Left kidney (tissue), 8 donors: ENCODE measurements at places on chromosomes 3 and 15. TPM values are rescaled to one million over a fixed set of nuclear protein-coding genes. Genes with fewer than 3 reads are reported as not detected.

GRCh38 chr15:34708422-34708821 is 46.4 kb downstream of the GJD2 start:
- DNase-seq, result no peak

The CPNE9 gene
- not detected for polyA plus RNA-seq

DNA sequence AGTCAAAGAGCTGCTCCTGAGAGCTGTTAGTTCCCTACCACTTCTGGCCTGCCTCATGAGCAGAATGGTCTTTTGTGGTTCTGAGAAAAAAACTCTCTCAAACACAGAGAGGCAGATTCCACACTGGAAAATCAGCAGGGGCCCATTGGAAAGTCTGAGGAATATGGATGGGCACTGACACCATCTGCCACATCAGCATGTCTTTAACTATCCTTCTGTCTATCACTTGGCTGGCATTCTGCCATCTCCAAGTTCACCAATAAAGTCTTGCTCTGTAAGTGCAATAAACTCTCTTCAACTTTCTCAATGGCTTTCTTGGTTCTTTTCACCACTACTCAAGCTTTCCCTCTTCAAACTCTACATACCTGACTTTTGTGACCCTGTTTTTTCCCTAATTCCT is 101.3 kb upstream of the GALNT15 start:
- DNase-seq, result no peak

DNA sequence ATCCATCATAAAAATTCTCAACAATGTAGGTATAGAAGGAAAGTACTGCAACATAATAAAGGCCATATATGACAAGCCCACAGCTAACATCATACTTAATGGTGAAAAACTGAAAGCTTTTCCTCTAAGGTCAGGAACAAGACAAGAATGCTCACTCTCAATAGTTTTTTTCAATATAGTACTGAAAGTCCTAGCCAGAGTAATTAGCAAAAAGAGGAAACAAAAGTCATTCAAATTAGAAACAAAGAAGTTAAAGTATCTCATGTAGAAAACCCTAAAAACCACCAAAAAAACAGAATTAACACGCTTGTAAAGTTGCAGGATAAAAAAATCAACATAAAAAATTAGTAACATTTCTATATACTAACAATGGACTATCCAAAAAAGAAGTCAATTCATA is 61.8 kb downstream of the MYH15 start:
- DNase-seq, result no peak

DNA sequence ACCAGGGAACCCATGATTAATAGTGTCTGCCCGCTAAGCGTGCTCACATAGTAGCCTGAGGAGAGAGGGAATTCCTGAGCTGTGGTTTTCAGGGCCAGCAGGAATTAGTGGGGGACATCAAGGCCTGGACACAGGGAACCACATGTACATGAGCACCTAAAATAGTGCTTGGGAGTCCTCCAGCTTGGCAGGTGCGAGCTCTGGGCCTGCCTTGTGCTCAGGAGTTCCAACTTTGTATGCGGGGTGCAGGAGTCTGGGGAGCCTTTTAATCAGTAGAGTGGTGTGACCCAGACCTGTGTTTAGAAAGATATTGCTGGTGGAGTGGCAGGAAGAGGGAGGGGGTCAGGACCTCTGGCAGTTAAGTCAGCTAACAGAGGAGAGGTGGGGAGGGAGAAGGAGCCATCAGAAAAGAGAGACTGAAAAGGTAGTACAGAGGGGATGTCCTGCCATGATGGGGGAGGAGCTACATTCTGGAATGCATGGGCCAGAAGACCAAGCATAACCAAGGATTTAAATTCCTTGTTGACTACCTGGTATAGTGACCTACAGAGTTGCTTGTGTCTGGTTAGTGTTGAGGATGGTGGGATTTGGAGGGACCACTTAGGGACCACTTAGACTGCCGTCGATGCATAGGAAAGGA is 1.9 kb downstream of the DAG1 start:
- DNase-seq, result no peak

DNA sequence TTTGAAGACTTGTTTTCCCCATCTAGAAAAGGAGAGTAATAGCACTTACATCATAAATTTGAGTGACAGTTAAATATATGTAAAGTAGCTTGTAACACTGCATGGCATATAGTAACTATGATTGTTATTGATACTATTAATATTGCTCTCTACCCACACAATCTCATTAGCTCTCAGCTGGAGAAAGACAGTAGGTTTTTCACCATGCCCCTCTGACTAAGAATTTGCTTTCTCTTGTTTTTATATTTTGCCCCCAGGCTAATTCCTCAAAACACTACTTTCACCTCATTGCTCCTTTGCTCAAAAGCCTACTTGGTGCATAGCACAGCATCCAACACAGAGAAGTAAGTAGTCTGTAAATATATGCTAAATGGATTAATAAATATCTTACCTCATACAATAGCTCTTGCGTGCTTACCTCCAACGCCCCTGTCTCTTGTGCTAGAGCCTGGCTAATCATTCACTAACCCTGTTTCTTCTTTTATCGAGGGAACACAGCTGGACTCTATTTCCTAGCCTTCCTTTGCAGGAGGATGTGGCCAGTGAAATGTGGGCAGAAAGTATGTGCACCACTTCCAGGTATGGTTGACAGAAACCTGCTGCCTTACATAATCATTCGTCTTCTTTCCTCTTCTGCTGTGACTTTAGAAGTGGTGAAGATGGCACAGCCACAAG is 190.0 kb downstream of the PLCH1 start:
- DNase-seq, result no peak

DNA sequence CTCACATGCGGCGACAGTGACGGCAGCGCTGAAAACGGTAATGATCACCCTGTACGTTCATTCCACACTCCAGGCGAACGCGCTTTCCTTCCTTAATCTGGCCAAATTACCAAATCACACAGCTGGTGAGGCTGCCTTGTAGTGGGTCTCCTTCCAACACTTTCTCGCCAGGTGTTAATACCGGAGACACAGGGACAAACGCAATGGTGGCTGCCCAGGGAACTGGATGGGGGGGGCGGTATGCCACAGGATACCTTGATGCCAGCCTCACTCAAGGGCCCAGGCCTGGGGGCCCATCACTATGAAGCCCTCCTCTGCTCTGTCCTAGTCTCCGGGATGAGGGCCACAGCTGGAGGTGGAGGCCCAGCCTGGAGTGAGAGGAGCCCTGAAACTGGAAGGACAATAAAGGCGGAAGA is 1.4 kb upstream of the CAMK2N2 start:
- DNase-seq, result no peak

GRCh38 chr15:52082197-52083036 is 30.2 kb downstream of the BCL2L10 start:
- DNase-seq, result no peak

GRCh38 chr3:144109944-144110343 is 138.3 kb downstream of the DIPK2A start:
- DNase-seq, result no peak

GRCh38 chr15:85318048-85318731 is 62.2 kb upstream of the AKAP13 start:
- no peak for DNase-seq

DNA sequence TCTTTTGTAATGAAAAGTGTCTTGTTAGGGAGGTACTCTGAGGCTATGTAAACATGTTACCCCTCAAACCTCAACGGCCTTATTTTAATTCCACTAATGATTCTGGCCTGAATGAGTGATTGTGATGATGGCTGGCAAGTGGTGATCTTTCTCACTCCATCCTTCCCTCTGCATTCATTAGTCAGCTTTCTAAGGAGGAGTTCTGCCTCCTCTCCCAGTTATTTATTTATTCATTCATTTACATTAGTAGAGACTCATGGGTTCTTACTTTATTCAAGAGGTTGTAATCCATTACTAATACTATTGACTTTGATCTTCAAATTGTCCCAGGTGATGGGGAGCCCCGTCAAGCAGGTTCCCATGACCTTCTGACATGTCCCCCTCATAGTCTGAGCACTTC is 35.3 kb downstream of the GNB5 start:
- DNase-seq, result no peak

GRCh38 chr3:7371693-7372572 is 511.0 kb downstream of the GRM7 start:
- DNase-seq, result no peak
